ENCODE measurements at places on chromosomes 5 and 9.

DNA sequence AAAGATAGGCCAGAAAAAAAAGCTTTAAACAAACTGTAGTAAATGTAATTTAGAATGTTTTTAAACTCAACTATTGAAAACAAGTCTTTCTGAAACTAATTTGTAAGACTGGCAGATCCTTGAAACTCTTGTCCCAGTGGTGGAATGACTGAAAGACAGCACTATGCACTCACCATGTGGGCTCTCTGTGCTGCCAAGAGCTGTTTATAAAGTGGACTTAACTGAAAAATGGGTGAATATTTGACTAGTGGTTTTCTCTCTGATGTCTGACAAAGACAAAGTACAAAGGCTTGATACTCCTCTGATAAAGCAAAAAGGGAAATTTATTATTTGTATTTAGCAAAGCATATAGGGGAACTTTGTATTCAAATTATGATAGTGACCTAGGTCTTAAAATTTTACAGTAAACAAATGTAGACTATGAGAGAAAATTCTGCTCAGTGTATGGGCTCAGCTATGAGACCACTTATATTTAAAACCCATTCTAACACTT, 635.4 kb downstream of the NR2F1-AS1 start:
- no peak for DNase-seq

GRCh38 chr5:127586811-127587210, 62.1 kb upstream of the CTXN3 start:
- DNase-seq: no peak

GRCh38 chr5:76074487-76075065, 8.6 kb upstream of the SV2C start:
- DNase-seq: no peak

- DNase-seq: no peak
Measured at GRCh38 chr9:119951090-119951489, 581.9 kb upstream of the BRINP1 start.

- no peak for DNase-seq
Measured at GRCh38 chr5:127963931-127964330, 119.6 kb upstream of the SLC12A2 start.

DNA sequence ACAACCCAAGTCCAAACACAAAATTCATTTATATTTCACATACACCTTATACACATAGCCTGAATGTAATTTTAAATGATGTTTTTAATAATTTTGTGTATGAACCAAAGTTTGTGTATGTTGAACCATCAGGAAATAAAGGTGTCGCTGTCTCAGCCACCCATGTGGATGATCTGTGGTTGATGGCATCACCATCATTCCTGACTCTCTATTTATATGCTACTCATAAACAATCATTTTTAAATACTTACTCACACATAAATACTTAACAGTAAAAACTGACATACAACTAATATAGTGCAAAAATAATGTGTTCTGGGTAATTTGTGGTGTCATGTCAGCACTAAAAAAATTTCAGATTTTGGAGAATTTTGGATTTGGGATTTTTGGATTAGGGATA, 38.4 kb downstream of the SMC5 start:
- DNase-seq: no peak

DNA sequence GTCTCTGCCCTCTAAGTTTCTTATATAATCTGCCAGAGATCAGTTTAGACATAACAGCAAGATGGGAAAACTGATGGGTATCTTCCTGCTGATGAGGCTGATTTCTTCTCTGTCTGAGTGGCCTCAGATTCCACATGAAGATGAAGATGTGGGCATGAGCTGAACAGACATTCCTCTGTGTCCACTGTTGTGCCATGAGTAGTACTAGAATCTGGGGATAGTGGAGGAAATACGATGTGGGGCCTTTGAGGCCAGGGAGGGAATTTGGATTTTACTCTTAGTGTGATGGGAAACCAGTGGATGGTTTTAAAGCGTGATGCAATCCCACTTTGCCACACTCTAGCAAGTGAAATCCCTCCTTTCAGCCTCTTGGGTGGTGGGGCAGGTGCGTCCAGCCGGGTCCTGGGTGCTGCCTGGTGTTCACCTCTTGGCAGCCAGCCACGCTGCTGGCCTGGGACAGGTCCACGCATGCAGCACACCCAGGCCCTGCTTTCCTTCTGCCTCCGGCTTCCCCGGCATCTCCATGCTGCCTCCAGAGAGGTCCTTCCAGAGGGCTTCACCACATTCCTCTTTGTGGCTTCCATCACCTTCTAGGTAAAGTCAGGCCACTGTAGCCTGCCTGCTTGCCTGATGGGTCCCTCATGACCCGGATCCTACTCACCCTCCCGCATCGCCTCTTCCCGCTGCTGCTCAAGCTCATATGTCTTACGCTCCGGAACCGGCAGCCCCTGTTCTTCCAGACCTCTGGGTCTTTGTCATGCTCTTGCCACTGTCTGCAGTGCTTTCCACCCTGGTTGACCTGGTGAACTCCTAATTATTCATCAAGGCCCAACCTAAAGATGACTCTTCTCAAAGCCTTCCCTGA, 28.1 kb upstream of the SH3PXD2B start:
- DNase-seq: no peak

DNA sequence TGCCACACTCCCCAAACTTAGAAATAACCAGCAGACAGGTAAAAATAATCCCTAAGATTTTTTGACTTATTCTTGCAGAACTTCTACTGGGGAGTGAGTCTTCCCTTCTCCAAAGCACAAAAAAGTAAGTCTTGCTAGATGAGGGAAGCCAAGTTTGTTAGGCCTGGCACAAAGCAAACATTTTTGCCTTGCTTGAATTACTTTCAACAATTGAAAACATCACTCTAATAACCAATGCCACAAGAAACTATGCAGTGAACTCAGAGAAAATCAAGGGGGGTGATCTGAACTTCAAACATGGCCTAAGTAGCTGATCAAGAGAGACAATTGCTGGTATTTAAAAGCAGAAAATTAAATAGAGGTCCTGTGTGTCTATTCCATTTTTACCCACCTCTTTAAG, 123.6 kb upstream of the SLC1A3 start:
- DNase-seq: no peak

Data from stimulated activated CD4-positive, alpha-beta T cell treated with anti-CD3 and anti-CD28 coated beads, Interleukin-4, amount 100 ng/mL, for 48 hours (primary cell).